ENCODE measurements at places on chromosomes 4 and X. TPM values are rescaled to one million over a fixed set of nuclear protein-coding genes. Genes with fewer than 3 reads are reported as not detected.

Gene GSX2
- not detected for polyA plus RNA-seq

Gene PLXNB3
- polyA plus RNA-seq, result 1.8 TPM

Gene ADH1B
- polyA plus RNA-seq, result 20.9 TPM

Gene SFRP2
- polyA plus RNA-seq, result 15.4 TPM

Gene THAP9
- polyA plus RNA-seq, result 9.5 TPM

Gene PNMA3
- polyA plus RNA-seq, result 41.4 TPM

Gene GAGE13
- not detected for polyA plus RNA-seq

Gene CXXC4
- 9.4 TPM for polyA plus RNA-seq

Gene NXF3
- polyA plus RNA-seq, result not detected

Gene GPR78
- 1.1 TPM for polyA plus RNA-seq

DNA sequence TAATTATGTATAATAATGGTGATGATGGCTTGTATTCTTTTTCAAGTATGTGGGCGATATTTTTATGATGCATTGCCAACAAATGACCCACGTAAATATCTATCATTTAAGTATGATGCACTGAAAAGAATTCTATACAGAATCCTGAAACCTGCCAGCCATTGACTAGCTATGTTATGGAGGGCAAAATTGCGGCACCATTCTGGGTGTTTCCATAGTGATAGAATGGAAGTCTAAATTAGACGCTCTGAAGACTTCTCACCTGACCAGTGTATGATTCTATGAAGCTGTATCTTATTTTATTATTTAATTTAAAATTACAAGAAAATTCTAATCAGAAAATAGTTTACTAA, 677 bp upstream of the CENPC start:
- no peak for DNase-seq

DNA sequence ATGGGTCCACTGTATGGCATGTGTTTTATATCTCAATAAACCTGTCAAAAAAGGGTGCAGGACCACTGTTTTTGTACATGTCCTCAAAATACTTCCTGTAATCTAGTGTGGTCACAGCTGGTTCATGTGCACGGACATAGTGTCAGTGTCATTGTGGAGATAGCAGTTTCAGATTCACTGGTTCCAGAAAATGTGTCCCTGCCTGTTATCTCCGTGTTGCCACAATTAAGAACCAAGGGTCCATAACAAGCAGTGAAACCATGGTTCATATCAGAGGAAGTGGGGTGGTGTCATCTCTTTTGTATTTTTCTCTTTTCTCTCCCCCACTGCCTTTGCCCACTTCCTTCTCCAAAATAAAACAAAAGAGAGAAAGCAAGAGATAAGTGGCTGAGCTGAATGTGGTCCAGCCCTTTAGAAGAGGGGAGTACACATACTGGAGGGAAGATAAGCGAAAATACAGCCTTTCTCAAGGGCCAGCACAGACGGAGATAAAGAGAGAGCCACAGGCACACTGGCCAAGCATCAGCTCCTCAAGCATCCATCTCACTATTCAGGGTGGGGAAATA, 51.2 kb downstream of the TBL1X start:
- DNase-seq, result no peak

DNA sequence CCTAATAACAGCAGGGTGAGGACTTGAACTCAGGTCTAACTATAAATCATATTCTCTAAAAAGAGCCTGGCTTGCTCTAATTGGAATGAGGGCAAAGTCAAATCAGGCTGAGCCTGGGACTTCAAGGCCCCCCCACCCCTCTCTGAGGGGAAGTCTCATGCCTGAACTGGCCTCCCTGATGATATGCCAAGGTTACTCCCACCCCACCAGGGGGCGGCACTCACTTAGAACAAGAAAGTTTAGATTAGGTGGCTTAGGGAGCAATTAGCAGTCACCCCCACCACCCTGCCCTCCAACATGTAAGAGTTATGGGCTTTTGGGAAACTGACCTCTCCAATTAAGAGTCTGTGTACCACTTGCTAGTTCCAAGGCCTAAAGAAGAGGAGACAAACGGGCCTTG, 2.7 kb downstream of the FOXO4 start:
- DNase-seq, result no peak

- DNase-seq, result no peak
Observed at GRCh38 chr4:112138538-112138937, 6.7 kb upstream of the FAM241A start.

GRCh38 chr4:70518716-70519115, 347 bp downstream of the AMTN start:
- DNase-seq, result no peak

DNA sequence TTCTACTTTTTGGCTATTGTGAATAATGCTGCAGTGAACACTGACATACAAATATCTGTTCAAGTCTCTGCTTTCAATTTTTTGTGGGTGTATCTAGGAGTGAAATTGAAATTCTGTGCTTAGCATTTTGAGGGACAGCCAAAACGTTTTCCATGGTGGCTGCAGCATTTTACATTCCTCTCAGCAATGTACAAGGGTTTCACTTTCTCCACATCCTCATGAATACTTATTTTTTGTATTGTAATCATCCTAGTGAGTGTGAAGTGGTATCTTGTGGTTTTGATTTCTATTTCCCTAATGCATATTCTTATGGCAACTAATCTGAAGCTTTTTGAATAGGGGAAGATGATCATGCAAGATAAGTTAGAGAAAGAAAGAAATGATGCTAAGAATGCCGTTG, 40.3 kb downstream of the HSPA4L start:
- no peak for DNase-seq

GRCh38 chr4:184251670-184251980, 34.0 kb upstream of the ENPP6 start:
- DNase-seq, result no peak

- DNase-seq, result no peak
Observed at GRCh38 chr4:25356068-25356467, 21.0 kb upstream of the ANAPC4 start.

GRCh38 chr4:168623011-168623410, 126.2 kb downstream of the PALLD start:
- no peak for DNase-seq

DNA sequence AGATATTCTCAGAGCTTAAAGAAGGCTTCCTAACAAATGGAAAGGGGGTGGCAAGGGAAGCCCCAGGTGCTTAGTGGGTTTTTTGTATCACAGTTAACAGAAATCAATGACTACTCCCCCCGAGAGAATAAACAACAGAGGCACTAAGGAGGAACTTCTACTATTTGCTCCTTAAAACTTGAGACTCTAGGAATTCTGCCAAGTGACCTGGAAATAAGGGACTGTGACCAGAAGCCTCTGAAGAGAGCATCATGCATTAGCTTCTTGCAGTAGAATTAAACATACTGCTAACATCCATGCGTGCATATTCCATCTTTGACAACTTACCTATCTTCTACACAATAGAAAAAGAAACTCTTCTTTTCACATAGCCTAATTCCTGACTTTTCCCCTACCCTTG, 86.8 kb downstream of the CAMK2D start:
- no peak for DNase-seq

- DNase-seq, result peak; percentile 10
Observed at GRCh38 chr4:155371432-155372043, 5.2 kb downstream of the MAP9 start.

- DNase-seq, result peak; percentile 0
Observed at GRCh38 chr4:158410272-158410671, 111.4 kb upstream of the RXFP1 start.

DNA sequence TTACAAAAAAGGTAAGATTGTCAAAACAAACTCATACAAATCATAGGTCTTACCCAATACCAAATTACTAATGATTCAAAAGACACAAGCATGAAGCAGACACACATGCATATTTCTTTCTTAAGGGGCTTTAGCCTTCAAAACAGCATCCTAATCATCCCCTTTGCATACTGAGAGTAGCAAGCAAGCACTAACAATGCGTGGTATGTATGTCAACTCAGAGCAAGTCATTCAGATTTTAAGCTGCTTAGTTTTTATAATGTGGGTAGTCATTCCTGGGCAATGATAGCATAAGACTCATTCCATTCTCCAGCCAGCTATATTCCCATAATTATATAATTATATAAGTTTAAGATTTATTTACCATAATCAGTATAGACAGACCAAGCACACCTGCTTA, 219.6 kb downstream of the DKK2 start:
- no peak for DNase-seq

GRCh38 chrX:10243106-10243505, 86.3 kb downstream of the CLCN4 start:
- no peak for DNase-seq

- no peak for DNase-seq
Observed at GRCh38 chr4:39642885-39643552, 4.4 kb upstream of the SMIM14 start.

DNA sequence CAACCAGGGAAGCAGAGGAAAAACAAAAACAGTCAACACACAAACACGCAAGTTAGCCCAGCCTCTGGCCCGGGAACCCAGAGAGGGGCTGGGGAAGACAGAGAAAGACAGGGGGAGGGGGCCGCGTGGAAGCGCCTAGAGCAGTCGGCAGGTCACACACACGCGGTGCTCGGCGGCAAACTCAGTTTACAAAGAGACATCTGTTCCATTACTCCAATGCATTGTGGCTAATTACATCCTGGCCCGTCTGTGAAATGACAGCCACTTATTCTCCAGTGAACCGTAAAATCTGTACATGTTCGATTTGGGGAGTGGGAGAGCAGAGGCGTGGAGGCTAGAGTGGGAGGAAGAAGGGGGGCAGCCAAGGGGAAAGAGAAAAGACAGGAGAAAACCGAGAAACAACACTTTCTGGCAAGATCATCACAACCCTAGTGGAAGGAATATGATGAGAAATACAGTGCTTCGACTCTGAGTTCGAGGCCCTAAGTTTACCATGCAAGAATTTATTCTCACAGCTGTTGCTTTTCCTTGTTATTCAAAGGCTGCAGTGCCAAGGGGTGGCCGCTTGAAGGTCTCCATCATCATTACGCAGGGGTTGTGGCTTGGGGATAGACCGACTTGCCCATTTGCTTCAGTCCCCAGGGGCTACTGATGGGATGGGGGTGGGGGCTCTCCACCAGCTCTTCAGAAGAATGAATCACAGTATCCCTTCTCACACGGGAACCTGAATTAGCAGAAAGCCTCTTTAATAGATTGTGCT, 167.7 kb downstream of the MGST2 start:
- DNase-seq, result no peak

- DNase-seq, result no peak
Observed at GRCh38 chrX:119758731-119759247, 401 bp downstream of the SOWAHD start.

DNA sequence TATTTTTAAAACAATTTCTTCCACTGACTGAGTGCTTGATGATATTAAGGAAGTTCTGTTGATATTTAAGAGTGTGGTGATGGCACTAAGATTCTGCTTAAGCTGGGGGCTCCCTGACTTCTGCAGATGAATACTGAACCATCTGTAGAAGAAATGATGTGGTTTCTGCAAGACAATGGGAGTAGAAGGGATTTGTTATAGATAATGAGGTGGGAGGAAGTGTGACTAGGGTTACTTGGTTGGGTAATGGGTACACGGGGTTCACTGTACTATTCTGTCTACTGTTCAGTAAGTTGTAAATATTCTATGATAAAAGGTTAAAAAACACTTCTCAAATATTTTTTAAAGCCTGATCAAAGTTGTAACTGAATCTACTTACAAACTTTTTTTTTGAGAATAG, 60.9 kb upstream of the TXK start:
- DNase-seq, result no peak

- DNase-seq, result peak; percentile 48
Observed at GRCh38 chr4:38279650-38280322, 319.6 kb downstream of the PTTG2 start.

- DNase-seq, result no peak
Observed at GRCh38 chr4:104901438-104901837, 245.2 kb upstream of the TET2 start.

DNA sequence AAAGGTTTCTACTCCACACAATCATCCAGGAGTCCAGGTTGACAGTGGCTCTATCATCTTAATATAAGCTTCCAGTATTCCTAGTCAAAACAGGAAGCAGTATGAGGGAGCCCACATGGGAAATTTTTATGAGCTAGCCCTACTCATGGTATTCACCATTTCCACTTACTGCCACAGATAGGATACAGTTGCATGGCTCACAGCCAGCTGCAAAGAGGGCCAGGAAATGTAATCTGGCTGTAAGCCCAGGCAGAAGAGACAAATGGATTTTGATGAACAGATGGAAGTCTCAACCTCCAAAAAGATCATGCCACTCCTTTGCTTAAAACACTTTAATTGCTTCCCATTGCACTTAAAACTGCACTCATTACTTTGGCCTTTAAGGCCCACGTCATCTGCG, 150.6 kb downstream of the ADAMTS3 start:
- DNase-seq, result peak; percentile 5

DNA sequence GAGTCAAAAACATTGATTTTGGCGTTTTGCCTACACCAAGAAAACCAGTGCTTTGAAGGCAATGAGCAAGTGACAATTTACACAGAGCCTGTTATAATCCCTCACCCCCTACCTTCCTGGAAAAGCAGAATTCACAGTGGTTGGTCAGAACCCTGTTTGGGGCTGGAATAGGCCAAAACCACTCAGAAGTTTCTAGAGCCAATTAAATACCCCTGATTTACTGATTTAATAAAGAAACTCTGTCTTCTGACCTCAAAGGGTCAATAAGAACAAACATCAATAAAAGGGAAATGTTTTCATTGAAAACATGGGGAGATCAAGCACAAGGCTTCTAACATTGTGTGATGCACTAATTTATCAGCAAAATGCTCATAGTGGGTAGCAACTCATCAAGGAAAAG, 116.3 kb downstream of the UNC5C start:
- DNase-seq, result peak; percentile 45

GRCh38 chr4:66974665-66975064, 570.6 kb downstream of the CENPC start:
- no peak for DNase-seq

DNA sequence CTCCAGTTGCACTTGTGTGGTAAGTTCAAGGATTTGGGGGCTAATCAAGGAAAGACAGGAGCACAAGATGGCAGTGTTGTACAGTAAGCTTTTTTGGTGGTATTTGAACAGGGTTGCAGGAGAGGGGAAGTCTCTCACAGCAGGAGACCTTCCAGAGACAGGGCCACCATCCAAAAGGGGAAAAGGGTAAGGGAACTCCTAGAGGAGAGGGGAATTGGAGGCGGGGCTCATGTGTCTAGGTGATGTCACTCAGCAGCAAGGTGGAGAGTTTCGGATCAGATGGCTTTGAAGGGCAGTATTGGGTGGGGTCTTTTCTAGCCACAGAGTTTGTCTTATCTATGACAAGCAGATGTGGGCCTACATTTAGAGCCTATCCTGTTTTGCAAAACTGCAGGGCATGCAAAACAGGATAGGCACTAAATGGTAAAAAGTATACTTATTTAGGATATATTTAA, 13.4 kb upstream of the RNF175 start:
- no peak for DNase-seq

GRCh38 chr4:119939071-119939995, 127.3 kb downstream of the MAD2L1 start:
- no peak for DNase-seq

- no peak for DNase-seq
Observed at GRCh38 chrX:40166582-40166981, 68.8 kb upstream of the BCOR start.

- DNase-seq, result no peak
Observed at GRCh38 chr4:165301833-165302232, 25.6 kb upstream of the MSMO1 start.

DNA sequence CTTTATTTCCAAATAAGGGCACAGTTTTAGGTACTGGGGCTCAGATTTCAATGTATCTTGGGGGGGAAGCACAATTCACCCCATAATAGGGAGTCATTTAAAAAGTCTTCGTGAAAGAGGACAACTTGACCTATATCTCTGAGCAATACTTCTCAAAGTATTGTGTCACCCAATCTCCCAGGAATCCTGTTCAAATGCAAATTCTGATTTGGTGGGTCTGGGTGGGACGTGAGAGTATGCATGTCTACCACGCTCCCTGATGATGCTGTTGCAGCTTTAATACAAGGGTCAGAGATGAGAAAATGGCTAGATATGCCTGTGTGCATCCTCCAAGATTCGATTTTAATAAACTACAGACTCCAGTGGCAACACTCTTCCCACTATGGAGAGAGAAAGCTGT, 514.8 kb downstream of the BCOR start:
- no peak for DNase-seq

All from renal pelvis (tissue), 12 donors.